OCI-LY7 (cell line): ENCODE measurements at places on chromosomes 1 and 21. TPM values are rescaled to one million over a fixed set of nuclear protein-coding genes. Genes with fewer than 3 reads are reported as not detected.

The KCNH1 gene
- not detected in 2 replicates for total RNA-seq

The CITED4 gene
- total RNA-seq: not detected in 2 replicates

The MAP1LC3C gene
- not detected in 2 replicates for total RNA-seq

The S100A14 gene
- total RNA-seq: not detected in 2 replicates

The TCHH gene
- total RNA-seq: not detected in 2 replicates

The NR5A2 gene
- total RNA-seq: 3.9 and 5.4 TPM in 2 replicates

The IL19 gene
- total RNA-seq: not detected in 2 replicates

The CD53 gene
- 180 and 186 TPM in 2 replicates for total RNA-seq

The CDC7 gene
- total RNA-seq: 54.5 and 66.3 TPM in 2 replicates

The ADAMTSL4 gene
- 0.24 TPM in 1 of 2 replicates, not detected in the other for total RNA-seq

The FCAMR gene
- total RNA-seq: not detected in 2 replicates

The PDE4B gene
- 2.4 and 3.6 TPM in 2 replicates for total RNA-seq

The S100A3 gene
- total RNA-seq: not detected in 2 replicates

The EXTL1 gene
- total RNA-seq: 0.26 and 0.67 TPM in 2 replicates

The FCRL1 gene
- 72.6 and 98.3 TPM in 2 replicates for total RNA-seq

The SH2D2A gene
- total RNA-seq: 2.1 and 2.2 TPM in 2 replicates

The AMY2A gene
- total RNA-seq: not detected in 2 replicates

The OSCP1 gene
- total RNA-seq: 2.0 and 3.5 TPM in 2 replicates

The ADGRL2 gene
- total RNA-seq: not detected in 2 replicates

The PCBP3 gene
- total RNA-seq: 0.61 and 1.0 TPM in 2 replicates

The OPRD1 gene
- total RNA-seq: not detected in 2 replicates

The ASPM gene
- total RNA-seq: 76.8 and 93.9 TPM in 2 replicates

The PLA2G2C gene
- 0.57 and 0.83 TPM in 2 replicates for total RNA-seq

The F5 gene
- total RNA-seq: not detected in 2 replicates

The RC3H1 gene
- total RNA-seq: 34.0 and 34.3 TPM in 2 replicates

The FCMR gene
- 9.2 and 10.6 TPM in 2 replicates for total RNA-seq

The RAB25 gene
- 0.48 TPM in 1 of 2 replicates, not detected in the other for total RNA-seq

The LRRC39 gene
- 0.96 and 1.8 TPM in 2 replicates for total RNA-seq

The LGALS8 gene
- total RNA-seq: not detected in 2 replicates

The ITLN1 gene
- total RNA-seq: not detected in 2 replicates

The CAPN8 gene
- not detected in 2 replicates for total RNA-seq

The RGS13 gene
- total RNA-seq: 214 and 245 TPM in 2 replicates

The HSF2BP gene
- total RNA-seq: 5.0 and 5.1 TPM in 2 replicates
